Left ventricle myocardium superior (tissue), 1 donor: ENCODE measurements at places on chromosomes 7 and 10. TPM values are rescaled to one million over a fixed set of nuclear protein-coding genes. Genes with fewer than 3 reads are reported as not detected.

GRCh38 chr7:158329014-158329610 is 258.5 kb downstream of the PTPRN2 start:
- DNase-seq = no peak

GRCh38 chr10:122044045-122044661 is 55.2 kb downstream of the TACC2 start:
- DNase-seq = peak; percentile 32

GRCh38 chr10:87505366-87506111 is 846 bp downstream of the MINPP1 start:
- peak; percentile 72 for DNase-seq

The VIPR2 gene
- total RNA-seq = 21.3 TPM

- DNase-seq = no peak
These were observed 3.2 kb upstream of the DGKB start for GRCh38 chr7:14905764-14906163.

GRCh38 chr10:115981081-115981480 is 291.9 kb downstream of the GFRA1 start:
- DNase-seq = no peak

The GPR146 gene
- 41.5 TPM for total RNA-seq

DNA sequence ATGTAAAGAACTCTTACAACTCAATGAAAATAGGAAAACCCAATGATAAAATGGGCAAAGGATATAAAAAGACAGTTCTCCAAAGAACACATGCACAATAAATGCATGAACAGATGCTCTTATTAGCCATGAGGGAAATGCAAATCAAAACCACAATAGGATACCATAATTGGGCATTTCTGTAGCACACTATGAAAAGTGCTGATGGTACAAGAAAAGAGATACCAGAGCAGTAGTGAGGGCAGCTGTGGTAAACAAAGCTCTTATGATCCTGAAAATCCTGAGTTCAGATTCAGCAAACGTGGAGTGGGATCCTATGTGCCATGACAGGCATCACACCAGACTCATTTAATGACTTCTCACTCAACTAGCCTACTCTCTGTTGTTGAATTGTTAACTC is 96.7 kb upstream of the SLC25A13 start:
- no peak for DNase-seq

- DNase-seq = no peak
These were observed 119.1 kb downstream of the TFEC start for GRCh38 chr7:115911465-115911864.

The HDAC9 gene
- 30.7 TPM for total RNA-seq

GRCh38 chr10:104766341-104766740 is 125.3 kb downstream of the SORCS3 start:
- no peak for DNase-seq

DNA sequence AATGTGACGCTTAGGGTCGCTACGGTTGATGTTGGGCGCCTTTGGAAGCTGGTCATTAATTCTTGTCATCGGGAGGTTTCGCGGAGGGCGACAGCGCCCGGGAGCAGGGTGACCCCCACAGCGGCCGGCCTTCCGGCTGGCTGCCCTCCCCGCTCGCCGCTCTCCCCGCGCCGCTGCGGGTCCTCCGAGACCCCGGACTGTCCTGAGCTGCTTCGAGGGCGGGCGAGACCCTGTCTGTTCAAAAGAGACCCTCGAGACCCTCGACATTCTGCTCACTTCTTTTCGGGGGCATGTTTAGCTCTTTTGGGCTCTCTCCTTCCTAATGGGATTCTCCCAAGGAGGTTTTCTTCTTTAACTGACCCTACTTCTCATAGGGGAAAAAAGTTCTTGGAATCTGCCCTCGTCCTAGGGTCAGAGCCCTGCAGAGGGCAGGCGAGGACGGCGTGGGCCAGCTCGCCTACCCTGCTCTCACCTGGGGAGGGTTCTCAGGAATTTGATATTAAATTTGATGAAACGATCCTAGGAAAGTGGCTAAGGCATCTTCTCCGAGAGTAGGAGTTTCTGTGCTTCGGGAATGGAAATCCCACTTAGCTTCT is 257.0 kb downstream of the OTUD1 start:
- DNase-seq = no peak

The CNNM1 gene
- total RNA-seq = 0.10 TPM

The FAM237B gene
- total RNA-seq = not detected

- DNase-seq = no peak
These were observed 92.3 kb upstream of the KDM7A start for GRCh38 chr7:140269004-140269638.

GRCh38 chr10:4650582-4650981 is 175.4 kb upstream of the AKR1E2 start:
- DNase-seq = no peak

The ELFN1 gene
- 12.0 TPM for total RNA-seq

The ADARB2 gene
- 0.22 TPM for total RNA-seq

DNA sequence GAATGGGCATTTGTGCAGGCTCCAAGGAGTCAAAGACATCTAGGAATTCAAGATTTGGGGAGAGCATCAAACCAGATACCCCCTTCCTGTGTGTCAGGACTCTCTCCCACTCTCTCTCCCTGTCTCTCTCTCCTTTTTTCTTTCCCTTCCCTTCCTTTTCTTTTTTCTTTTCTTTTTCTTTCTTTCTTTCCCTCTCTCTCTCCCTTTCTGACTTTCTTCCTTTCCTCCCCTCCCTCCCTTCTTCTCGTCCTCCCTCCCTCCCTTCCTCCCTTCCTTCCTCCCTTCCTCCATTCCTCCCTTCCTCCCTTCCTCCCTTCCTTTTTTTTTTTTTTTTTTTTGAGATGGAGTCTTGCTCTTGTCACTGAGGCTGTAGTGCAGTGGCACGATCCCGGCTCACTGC is 24.1 kb upstream of the MINDY3 start:
- DNase-seq = no peak

The ESYT2 gene
- total RNA-seq = 44.3 TPM

- no peak for DNase-seq
These were observed 75.6 kb downstream of the GRM8 start for GRCh38 chr7:127177156-127177555.

The FKBP6 gene
- not detected for total RNA-seq

- DNase-seq = no peak
These were observed 38.6 kb upstream of the RSBN1L start for GRCh38 chr7:77657427-77658224.

- no peak for DNase-seq
These were observed 44.4 kb downstream of the MCU start for GRCh38 chr10:72736176-72736827.

DNA sequence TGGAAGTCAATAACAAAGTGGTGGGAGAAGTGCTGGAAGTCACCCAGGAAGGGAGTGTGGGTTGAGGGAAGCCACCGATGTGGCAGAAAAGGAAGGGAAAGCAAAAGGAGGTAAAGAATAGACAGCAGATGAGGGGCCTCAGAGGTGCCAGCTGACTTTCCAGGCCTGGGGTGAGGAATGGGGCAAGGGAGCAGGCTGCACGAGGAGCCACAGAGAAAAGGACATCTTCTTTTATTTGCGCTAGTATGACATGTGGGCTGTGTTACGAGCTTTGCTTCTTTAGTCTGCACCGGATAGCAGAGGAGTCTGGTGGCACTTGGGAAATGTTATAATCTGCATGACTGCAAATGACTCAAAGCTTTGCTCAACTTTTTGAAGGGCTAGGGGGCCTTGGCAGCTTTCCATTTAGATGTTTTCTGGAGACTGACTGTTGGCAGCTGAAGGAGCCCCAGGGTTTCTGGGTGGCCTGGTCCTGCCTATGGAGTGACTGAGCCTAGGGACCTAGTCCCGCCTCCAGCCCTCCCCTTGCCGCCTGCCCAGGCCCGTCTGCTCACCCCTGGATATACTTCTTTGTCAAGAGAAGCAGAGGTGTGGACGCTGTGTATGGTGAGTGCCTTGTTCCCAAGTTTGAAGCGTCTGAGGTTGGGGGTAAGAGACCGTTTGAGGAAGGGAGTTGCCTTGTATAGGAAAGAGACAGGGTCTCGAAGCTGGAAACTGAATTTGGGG is 5.1 kb downstream of the PRXL2A start:
- DNase-seq = peak; percentile 41

The NUPR2 gene
- total RNA-seq = not detected

GRCh38 chr7:149125189-149125862 is 798 bp downstream of the ZNF425 start:
- no peak for DNase-seq

DNA sequence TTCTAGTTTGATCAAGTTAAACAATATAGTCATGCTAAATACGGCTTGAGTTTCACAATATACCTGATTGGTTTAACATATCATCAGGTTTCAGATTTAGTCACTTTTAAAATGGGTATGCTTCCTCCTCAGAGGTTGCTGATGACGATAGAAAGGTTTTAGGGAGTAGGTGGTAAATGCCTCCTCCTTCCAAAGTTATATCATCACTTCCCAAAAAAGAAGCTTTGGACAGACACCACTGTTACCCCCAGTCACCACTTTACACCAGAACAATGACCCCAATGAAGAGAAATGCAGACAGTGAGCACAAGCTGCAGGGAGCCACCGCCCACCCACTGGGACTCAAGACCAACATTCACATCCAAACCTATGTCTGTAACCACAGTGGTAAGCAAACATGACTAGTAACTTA is 244.6 kb downstream of the SORCS1 start:
- DNase-seq = no peak

DNA sequence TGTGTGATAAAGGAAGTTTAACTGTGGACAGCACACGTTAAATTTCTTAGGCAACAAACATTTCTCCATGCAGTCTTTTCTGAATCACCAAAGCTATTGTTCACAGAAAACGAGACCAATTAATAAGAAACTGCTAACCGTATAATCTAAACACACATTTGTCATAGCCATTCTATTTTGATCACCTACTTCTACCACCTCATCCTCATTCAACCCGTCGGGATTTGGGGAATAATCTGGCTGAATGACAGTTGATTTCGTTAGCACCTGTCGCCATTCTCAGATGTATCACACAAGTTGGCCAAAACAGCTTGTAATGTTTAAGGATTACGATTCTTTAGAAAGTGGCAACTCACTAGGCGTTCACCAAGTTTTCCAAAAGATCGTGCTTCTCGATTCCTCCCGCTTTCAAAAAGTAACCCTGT is 1.2 kb downstream of the EZH2 start:
- no peak for DNase-seq

The NCF1 gene
- 3.9 TPM for total RNA-seq

The CPVL gene
- total RNA-seq = 72.6 TPM

DNA sequence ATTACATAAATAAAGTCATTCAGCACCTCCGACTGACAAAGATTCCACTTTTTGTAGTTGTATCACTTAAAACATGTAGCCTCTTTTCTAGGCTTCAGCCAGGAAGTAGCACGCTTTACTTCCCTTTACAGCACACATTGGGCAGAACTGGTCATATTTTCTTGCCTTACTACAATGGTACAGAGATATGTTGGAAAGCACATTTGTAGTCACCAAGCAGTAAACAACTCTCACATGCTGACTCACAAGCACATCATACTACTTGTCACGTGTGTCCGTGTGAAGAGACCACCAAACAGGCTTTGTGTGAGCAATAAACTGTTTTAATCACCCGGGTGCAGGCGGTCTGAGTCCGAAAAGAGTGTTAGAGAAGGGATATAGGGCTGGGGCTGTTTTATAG is 1071.8 kb downstream of the DNAJB9 start:
- DNase-seq = no peak

DNA sequence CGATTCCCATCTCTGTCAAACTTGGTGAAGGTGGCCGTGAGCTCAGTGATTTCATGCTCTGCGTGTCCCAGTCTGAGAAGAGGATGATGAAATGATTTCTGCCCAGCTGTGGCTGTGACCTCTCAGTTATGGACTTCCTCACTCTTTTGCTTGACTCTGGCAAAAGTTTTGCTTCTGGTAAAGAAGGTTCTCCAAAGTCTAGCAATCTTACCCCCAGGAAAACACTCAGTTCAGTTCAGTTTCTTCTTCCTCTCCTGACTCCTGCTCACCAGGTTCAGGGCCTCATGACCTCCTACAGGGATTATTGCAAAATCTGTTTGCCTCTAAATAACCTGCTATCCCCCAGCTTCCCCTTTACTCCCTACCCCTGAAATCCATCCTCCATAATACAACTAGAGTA is 4.9 kb upstream of the BLOC1S2 start:
- no peak for DNase-seq

DNA sequence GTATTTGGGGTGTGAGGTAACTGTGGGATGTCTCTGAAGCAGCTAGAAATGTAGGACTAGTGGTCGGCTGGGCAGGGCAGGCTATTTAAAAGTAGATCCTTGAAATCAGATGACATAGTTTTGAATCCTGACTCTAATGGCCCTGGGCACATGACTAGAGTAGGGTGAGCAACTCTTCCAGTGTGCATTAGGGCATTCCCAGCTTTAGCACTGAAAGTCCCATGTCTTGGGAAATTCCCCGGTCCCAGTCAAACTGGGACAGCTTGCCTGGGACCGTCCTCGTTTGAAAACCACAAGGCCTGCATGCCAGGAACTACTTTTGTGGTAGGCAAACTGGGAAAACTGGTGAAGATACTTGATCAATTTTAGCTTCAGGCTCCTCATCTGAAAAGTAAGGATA is 255.3 kb downstream of the PTEN start:
- no peak for DNase-seq

- no peak for DNase-seq
These were observed 107.4 kb downstream of the SLIT1 start for GRCh38 chr10:97078261-97078937.

The CTTNBP2 gene
- total RNA-seq = 0.77 TPM

GRCh38 chr7:34385384-34385783 is 272.6 kb upstream of the NPSR1 start:
- no peak for DNase-seq

- no peak for DNase-seq
These were observed 13.0 kb upstream of the BAMBI start for GRCh38 chr10:28664369-28664740.

DNA sequence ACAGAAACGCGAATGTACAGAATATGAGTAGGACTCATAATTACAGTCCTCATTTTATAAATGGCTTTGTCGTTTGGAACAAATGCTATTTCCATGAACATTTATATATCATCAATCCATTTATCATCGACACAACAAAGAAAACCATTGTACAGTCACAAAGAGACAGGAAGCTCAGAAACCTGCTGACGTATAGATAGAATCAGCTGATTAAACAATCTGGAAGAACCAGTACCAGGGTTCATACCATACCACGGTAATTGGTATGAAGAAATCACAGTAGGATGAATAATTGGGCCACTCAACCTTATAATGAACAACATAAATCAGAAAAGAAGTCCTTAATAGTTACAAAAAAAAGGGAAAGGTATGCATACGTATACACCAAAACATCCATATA is 295.0 kb downstream of the PARD3 start:
- DNase-seq = no peak

DNA sequence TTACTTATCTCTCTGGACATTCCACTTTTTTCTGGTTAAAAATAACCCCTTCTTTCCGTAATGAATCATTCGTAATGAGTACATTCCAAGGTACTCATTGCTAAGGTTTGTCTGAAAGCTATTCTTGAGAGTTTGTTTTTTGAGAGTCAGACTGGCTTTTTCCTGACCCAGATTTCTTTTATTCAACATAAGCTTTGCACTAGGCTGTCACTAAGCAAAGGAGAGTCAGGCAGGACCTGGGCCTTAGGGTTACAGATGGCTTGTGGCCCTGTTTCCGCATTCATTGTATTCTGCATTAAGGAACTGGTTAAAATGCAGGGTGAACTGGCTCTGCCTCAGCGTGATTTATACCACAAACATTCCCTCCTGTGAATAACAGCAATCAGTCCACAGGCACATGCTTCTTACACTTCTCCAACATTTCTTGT is 84.1 kb downstream of the POM121L12 start:
- DNase-seq = no peak

- no peak for DNase-seq
These were observed 82.6 kb downstream of the CPEB3 start for GRCh38 chr10:92208157-92208720.
